ENCODE measurements at places on chromosomes 1 and 21.

DNA sequence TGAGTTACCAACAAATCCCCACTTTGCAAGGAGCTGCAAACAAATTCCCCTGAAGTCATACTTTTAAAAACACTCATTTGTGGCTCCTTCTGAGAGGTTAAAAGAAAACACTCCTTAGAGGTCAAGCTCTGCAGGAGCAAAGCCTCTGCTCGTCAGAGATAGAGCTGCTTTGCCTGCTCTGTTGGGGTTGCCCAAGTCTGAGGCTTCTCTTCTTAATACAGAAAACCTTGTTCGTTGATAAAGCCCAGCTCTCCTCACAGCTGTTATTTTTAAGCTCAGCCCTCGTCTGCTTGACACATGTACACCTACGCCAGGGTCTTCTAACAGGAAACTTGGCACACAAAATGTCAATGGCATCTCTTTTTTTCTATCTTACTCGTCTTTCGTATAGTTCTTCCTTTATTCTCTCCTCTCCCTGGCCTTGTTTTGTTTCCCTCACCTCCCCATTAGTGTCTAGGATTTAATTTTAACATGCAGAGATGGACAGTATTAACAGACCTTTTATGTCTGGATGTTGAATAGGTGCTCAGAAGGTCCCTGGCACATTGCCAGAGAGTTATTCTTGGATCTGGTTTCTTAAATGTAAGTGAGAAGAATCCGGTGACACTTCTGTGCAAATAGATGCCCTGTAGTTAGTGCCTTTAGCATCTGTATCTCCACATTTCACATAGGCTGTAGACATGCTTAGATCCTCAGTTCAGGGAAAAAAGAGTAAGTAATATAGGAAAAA lies 86.0 kb downstream of the LRRC53 start:
- DNase-seq = no peak

GRCh38 chr1:81840805-81841204 lies 40.1 kb downstream of the ADGRL2 start:
- DNase-seq = no peak

GRCh38 chr1:193417945-193418744 lies 231.7 kb upstream of the B3GALT2 start:
- peak; percentile 14 for DNase-seq

- DNase-seq = no peak
These were observed 120.5 kb downstream of the IER5 start for GRCh38 chr1:181208967-181209366.

DNA sequence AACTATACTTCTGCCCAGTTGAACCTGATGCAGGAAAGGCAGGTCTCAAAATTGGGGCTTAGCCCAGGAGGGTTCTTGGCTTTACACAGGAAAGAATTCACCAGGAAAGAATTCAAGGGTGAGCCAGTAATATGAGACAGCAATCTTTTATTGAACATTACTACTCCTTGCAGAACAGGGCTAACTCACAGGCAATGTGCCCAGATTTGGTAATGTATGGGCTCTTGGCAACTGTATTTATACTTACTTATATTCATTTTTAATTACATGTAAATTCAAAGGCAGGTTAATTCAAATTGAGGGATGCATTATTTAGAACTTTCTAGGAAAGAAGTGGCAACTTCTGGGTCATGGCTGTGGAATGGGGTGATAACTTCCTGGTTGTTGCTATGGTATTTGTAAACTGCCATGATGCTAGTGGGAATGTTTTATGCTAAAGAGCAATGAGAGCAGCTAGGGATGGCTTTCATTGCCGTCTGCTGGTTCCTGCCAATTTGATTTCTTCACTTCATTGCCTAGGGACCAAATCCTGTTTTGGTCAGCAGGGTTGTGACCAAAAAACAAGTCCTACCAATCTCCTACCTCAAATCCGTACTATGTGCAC lies 107.5 kb downstream of the CHRM3 start:
- DNase-seq = no peak

- no peak for DNase-seq
These were observed 92.1 kb upstream of the AJAP1 start for GRCh38 chr1:4562321-4562720.

DNA sequence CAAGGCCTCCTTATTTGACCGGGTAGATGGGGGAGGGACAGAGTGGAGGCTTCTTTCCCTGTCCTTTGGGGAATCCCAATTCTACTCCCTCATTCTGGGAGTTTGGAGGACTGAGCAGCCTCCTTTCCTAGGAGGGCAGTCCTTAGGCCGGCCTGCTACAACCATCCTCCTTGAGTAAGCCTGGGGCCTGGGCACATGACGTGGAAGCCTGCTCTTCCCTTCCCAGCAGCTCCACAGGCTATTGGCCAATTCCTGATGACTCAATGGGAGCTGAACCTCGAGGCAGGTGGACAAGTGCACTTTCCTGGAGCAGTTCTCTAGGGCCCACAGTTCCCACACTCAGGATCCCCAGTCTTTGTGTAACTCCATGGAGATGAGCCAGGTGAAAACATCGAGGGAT lies 3.1 kb downstream of the KCNA10 start:
- DNase-seq = no peak

DNA sequence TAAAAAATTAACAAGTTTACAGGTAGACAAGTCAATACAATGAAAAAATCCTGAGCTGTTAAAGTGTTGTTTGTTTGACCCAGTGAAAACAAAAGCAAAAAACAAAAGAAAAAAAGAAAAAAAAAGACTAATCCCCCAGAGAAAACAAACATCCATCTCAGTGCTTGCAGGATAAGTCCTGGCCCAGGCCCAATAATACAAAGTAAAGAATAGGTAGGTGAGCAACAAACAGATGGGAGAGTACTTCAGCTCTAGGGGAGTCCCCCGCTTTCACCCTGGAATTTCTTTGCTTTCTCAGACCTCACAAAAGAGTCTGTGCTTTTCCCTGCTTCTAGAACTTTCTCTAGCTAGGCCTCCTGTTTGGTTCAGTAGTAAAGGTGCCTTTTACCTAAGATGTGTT lies 70.3 kb downstream of the ABCA4 start:
- no peak for DNase-seq

- no peak for DNase-seq
These were observed 37.7 kb downstream of the CSMD2 start for GRCh38 chr1:34127006-34128000.

GRCh38 chr1:58895082-58895481 lies 111.2 kb upstream of the JUN start:
- no peak for DNase-seq

DNA sequence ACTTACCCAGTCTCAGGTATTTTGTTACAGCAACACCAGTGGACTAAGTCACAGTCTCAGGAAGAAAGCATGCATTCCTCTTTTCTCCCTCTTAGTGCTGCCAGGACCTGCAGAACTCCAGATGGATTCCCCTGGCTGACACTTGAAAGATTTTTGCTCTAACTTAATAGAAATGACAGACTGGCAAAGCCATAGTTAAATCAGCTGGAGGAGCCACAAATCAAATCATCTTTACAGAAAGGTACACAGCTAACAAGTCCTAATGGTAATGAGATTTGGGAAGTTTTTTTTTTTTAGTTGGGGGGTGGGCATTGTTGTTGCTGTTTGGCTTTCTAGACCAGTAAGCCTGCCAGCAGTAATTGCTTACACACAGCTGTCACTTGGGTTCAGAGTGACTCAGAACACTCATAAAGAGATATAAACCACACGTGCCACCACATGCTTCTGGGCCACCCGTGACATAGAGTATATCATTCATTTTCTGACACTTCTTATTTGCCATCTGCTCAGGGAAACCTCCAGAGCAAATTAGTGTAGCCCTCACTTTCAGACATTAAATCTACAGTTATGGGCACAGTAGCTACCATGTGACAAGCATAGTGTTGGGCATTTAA lies 72.4 kb downstream of the FH start:
- no peak for DNase-seq

DNA sequence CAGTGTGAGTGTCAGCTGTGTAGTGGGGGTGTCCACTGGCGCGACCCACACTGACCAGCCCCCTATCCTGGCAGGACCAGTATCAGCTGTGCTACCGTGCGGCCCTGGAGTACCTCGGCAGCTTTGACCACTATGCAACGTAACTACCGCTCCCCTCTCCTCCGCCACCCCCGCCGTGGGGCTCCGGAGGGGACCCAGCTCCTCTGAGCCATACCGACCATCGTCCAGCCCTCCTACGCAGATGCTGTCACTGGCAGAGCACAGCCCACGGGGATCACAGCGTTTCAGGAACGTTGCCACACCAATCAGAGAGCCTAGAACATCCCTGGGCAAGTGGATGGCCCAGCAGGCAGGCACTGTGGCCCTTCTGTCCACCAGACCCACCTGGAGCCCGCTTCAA lies 28.1 kb upstream of the KDM4A start:
- no peak for DNase-seq

GRCh38 chr1:36231191-36231590 lies 6.9 kb downstream of the THRAP3 start:
- DNase-seq = no peak

GRCh38 chr1:80155371-80155770 lies 1148.8 kb upstream of the ADGRL4 start:
- DNase-seq = no peak

GRCh38 chr1:246274186-246274585 lies 232.9 kb downstream of the SMYD3 start:
- no peak for DNase-seq

GRCh38 chr1:178488393-178488792 lies 8.4 kb downstream of the CLEC20A start:
- no peak for DNase-seq

DNA sequence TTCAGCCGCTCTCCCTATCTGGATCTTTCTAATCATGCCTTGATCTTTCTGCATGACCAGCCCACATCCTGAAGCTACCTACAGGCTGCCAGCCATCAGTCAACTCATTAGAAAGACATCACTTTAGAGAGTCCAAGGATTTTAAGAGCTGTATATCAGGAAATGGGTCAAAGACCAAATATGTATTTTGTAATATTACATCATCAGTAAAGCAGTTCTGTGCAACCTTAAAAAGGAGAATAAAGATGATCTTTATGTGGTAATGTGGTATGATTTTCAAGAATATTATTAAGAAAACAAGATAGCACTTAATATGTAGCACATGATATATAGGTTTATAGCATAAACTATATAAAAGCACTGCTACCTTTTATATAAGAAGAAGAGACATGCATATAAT lies 47.6 kb downstream of the SLC30A7 start:
- no peak for DNase-seq

GRCh38 chr1:10471411-10472219 lies 714 bp downstream of the DFFA start:
- no peak for DNase-seq

- no peak for DNase-seq
These were observed 8.0 kb upstream of the CELSR2 start for GRCh38 chr1:109241344-109241743.

DNA sequence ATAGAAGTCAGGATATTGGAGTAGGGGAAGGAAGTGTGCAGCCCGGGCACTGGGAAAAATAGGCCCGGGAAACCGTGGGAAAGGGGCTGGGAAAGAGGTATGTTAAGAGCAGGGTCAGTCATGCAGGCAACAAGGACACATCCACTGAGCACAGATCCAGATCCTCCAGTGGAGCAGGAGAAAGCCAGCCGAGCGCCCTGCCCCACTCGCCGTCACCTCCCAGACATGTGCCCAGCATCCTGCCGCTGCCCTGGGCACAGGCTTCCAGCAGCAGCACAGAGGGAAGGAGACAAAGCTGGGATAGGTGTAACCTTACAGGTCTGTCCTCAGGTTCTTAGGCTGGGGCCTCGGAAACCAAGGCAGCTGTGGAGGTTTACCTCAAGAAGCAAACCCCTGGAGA lies 64.2 kb downstream of the FAM163A start:
- DNase-seq = no peak

- no peak for DNase-seq
These were observed 39.5 kb upstream of the CPLANE2 start for GRCh38 chr1:16276302-16277030.

DNA sequence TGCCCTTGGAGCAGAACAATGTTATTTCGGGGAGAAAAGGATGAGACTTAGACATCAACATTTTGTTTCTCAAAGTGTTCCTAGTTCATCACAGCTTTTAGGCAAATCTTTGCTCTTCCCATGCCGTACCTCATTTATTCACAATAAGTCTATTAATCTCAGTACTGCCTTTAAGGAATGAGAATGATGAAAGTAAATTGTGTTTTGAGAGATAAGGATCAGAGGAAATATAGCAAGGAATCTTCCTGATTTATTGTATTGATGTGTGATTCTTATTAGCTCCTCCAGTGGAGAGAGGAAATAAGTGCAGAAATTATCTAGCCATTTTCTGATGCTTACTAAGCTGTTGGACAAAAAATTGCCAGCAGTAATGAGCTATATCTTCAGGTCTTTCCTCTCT lies 2.0 kb downstream of the POLR3C start:
- DNase-seq = no peak
